ENCODE measurements at places on chromosomes 12 and 14.

GRCh38 chr12:54364413-54364812 lies at the start of gene GPR84:
Gene GPR84 (minus strand): TSS chr12:54364486. CDS start chr12:54363851, 635 bp downstream.
- DNase-seq, result no peak

DNA sequence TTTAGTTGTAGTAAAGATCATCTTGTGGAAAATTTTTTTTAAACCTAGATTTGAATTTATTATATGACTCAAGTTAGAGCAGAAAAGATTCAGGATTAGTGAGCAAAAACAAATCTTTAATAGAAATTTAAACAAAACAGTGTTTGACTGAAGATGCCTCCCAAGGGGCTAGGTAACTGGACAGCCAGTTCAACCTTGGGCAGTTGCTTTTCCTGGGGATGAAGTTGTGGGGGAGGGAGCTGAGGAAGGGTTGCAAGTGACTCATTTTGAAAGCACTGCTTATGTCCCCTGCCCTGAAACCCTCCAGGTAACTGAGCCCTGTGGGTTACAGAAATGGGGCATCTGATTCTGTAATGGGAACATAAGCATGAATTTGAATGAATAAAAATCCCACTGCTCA lies 13.1 kb downstream of the CFAP54 start:
- DNase-seq, result no peak

DNA sequence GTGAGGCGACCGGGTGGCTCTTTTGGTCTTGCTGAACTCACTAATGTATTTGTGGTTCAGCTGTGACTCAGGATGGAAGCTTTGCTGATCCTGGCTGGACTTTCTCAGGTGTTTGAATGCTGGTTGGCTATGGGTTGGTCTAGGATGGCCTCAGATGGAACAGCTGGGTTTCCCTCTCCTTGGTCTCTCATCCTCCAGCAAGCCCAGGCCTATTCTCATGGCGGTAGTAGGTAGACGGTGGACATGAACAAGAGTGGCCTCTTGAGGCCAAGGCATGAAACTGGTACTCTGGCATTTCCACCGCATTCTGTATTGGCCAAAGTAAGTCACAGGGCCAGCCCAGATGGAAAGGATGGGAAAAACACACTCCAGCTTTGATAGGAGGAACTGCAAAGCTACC lies 11.8 kb upstream of the POLR3B start:
- no peak for DNase-seq

GRCh38 chr12:101697930-101698799 lies 725 bp downstream of the CHPT1 start:
- DNase-seq, result no peak

- DNase-seq, result no peak
Measured at GRCh38 chr14:74645756-74646470, 33.9 kb upstream of the LTBP2 start.

DNA sequence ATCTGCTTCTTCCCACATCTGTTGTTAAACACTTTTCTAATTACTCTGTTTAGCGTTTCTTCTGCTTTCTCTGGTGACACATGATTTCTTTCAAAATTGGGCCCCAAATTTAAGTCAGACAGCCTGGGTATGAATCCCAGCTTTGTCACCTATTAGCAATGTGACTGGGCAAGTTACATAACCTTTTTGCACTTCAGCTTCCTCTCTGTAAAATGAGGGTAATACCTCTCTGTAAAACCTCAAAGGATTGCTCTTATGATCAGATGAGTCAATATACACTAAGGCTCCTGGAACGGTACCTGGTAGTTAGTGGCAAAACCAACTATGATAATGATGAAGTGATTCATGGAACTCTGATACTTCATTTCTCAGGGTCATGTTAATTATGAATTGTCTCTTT lies 33.0 kb downstream of the E2F7 start:
- DNase-seq, result no peak

DNA sequence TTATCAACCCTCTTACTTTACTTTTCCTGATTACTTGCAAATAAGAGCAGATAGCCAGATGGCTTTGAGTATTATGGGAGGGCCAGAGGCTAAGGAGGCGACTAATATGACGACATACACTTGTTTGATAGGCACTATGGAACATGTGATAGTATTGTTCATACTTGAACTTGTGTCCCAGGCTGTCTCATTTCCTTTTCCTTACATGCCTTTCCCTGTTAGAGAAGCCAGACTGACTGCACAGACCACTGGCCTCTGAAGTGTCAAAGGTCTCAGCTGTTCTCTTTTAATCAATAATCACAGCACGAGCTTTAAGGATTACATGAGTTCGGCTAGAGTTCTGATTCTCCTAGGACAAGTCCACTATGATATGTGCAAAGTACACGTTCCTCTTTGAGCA lies 326.0 kb downstream of the PRKD1 start:
- no peak for DNase-seq

DNA sequence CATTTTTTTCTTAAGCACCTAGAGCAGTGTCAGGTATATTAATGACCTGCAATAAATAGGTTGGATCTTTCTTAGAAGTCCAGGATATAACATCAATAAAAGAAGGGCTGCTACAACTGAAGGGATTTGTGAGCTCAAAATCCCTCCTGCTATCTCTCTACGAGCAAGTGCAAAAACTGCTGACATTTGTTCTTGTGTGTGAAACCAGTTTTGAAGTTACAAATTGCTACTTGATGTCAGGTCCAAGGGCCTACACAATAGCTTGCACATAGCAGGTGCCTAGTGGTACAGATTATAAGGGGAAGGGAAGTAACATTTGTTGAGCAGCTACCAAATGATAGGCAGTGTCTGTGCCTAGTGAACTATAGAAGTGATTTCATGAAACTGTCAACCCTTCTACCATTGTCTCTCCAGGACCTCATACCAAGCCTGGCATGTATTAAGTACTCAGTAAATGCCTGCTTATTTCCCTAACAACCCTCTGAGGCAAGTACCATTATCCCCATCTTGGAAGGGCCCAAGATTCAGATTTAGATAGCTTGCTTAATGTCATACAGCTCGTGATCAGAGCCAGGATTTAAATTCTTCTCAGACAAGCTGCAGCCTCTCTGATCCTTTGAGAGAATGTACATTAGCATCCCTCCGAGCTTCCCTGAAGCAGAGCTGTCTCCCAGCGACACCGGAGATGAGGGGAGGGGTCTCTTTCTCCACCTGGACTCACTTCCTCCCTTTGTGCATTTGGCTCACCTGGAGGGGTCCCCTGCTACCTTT lies 300.3 kb downstream of the ZFP36L1 start:
- DNase-seq, result no peak

GRCh38 chr14:69887740-69888657 lies 8.8 kb downstream of the SMOC1 start:
- no peak for DNase-seq

- DNase-seq, result no peak
Measured at GRCh38 chr12:53504004-53504920, 3.0 kb downstream of the NPFF start.

GRCh38 chr12:109621211-109621694 lies 47.7 kb downstream of the MVK start:
- DNase-seq, result no peak

- no peak for DNase-seq
Measured at GRCh38 chr12:93429448-93429847, 12.3 kb downstream of the UBE2N start.
